Hematopoietic multipotent progenitor cell treated with erythropoietin and hydrocortisone succinate and interleukin-3 and kit ligand, for 6 days (in vitro differentiated cells): ENCODE measurements at places on chromosomes 5 and 9.

DNA sequence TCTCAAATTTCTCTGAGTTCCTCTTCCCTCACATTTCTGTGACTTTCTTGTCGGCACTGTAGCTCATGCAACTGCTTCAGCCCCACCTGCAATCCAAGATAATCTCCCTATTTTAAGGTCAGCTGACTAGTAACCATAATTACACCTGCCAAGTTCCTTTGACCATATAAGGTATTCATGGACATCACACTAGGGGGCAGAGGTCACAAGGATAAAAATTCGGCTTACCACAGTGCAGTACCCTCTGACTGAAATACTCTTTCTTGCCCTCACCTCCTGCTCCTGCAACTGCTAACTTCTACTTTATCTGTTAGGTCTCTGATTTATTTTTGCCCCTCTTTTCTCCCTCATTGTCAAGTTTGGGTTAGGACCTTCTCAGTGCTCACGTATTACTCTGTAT lies 144.2 kb downstream of the GDNF start:
- no peak for DNase-seq

GRCh38 chr9:116168231-116168630 lies 14.6 kb downstream of the PAPPA start:
- DNase-seq = no peak

- DNase-seq = no peak
Observed at GRCh38 chr5:14039576-14039975, 95.1 kb upstream of the DNAH5 start.

DNA sequence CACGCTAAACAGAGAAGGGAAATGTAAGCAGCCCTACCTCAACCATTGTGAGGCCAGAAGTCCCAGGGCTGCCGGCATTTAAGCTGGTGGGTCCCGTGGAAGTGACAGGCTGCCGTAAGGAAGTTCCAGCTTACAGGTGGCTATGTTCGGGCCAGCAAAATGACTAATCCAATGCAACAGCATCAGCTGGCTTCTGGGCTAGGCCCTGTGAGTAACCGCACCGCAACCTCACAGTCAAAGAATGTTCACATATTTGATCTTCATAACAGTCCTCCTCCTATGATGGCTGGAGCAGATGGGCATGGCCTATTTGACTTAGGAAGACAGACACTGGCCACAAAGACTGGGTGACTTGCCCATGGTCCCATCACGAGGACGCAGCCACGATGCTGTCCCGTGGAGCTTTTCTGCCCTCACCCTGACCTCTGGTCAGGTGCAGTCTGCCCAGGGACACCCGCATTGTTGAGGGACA lies 88.2 kb downstream of the LIFR start:
- DNase-seq = no peak

- no peak for DNase-seq
Observed at GRCh38 chr5:141783947-141784296, 94.3 kb downstream of the PCDH1 start.

DNA sequence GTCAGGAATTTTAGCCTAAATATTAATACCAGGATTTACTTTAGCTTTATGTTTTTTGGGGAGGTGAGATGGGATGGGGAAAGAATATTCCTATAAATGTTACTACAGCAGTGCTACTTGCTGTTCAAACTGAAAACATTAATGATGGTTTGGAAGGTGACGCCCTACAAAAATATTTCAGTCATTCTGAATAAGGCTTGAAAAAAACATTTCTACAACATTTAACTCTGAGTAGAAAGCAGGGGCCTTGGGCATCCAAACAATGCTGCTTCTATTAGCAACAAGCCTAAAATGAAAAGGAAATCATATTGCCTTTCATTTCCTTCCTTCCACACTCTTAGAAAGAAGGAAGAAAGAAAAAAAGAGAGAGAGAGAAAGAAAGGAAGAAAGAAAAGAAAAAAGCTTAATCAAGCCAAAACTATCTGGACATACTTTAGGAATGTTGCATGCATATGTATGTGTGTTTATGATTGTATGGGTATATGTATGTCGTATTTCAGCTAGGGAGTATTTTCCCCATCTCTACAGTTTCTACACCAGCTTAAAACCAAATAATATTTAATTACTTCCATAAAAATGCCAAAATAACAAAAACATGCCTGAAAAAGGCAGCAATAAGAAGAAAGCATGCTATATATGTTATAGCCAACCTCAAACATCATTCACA lies 16.3 kb upstream of the DAB2 start:
- DNase-seq = no peak

- DNase-seq = no peak
Observed at GRCh38 chr5:169763376-169764017, 126.4 kb downstream of the DOCK2 start.

DNA sequence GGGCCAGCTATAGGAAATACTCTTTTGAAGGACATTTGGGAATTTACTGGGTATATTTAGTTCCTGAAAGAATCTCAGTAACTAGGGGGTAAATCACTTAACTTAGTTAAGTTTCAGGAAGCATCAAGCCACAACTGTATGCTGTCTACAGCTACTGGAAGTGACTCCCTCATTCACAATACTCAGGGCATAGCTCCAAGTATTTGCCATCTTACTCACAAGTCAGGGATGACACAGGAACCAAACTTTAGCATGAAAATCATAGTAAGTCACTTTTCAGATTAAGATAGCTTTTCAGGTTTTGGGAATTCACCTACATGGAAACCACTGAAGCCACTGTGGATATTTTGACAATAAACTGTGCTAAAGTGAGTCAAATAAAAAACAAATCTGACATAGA lies 242.4 kb upstream of the ATP10B start:
- DNase-seq = no peak

GRCh38 chr9:136228107-136228875 lies 17.3 kb downstream of the QSOX2 start:
- DNase-seq = no peak

- peak; percentile 49 for DNase-seq
Observed at GRCh38 chr5:178839319-178839704, 20.4 kb upstream of the ZNF354B start.

DNA sequence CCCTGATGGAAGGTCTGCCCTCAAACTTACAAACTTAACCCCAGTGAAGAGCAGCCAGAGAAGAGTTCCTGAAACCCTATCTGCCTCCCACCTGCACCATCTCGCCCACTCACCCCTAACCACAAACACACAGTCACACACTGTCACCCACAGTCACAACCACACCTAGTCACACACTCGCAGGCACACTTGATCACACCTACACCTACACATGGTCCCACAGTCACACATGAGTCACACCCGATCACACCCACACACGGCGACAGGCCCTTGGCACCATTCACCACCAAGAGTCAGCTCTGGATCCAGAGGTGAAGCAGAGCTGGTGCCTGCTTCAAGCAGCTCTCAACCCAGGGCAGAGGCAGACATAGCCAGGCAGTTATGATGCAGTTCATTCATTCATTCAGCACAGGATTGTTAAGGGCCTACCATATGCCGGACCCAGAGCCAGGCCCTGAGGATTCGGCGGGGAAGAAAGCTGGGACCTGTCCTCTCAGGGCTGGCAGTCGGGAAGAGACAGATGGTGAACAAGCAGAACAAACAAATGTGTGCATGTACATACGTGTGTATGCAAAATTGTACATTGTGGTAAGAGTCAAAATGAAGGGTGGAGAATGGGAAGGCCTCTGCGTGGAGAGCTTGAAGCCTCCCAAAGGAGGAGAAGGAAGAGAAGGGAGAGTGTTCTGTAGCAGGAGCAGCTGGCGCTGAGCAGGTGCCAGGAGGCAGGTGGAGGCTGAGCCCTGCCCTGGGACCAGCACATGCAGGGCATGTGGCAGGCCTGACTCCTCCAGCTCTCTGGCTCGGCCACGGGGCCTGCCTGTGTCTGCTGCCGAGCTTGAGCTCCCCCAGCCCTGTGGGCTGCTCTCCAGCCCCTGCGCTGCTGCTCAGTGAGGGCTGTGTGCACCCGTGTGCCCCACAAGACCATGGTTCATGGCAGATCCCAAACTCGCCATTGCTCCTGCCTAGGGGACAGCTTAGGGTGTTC lies 6.4 kb downstream of the TSPAN17 start:
- peak; percentile 53 for DNase-seq

GRCh38 chr5:52708463-52708862 lies 79.3 kb upstream of the ITGA1 start:
- no peak for DNase-seq

DNA sequence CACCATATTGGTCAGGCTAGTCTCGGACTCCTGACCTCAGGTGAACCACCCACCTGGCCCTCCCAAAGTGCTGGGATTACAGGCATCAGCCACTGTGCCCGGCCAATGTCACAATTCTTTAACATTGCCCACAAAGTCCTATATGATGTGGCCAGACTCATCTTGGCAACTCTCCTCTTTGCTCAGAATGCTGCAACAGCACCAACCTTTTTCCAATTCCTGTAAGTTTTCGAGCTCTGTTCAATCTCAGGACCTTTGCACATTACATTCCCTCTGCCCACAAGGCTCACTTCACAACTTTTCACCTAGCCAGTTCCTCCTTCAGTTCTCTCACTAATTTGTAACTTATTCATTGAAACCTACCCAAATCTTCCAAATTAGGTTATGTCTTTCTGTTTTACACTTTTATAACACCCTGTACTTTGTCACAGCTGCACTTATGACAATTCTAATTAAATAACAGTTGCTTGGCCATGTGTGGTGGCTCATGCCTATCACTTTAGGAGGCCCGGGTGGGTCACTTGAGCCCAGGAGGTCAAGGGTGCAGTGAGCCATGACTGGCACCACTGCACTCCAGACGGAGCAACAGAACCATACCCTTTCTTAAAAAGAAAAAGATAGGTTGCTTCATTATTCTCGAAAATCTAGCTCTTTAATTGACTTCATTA lies 30.9 kb upstream of the GLDC start:
- DNase-seq = no peak

GRCh38 chr9:117034866-117035265 lies 347.8 kb downstream of the TRIM32 start:
- peak; percentile 43 for DNase-seq

DNA sequence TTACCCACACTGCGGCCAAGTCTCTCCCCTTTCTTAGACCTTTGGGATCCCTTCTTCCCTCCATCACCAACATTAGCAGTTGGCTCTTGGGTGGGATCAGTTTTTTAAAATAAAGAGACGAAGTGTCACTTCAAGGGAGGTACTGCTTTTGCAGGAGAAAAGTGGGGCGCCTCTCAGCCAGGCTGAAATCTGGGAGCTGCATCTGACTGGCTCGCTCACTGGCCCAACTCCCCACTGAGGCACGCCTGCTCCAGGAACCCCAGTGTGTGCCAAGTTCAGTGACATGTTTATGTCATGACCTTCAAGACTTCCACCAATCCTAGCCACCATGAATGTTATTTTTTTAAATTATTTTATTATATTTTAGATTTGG lies 130.5 kb downstream of the MVB12B start:
- DNase-seq = no peak

DNA sequence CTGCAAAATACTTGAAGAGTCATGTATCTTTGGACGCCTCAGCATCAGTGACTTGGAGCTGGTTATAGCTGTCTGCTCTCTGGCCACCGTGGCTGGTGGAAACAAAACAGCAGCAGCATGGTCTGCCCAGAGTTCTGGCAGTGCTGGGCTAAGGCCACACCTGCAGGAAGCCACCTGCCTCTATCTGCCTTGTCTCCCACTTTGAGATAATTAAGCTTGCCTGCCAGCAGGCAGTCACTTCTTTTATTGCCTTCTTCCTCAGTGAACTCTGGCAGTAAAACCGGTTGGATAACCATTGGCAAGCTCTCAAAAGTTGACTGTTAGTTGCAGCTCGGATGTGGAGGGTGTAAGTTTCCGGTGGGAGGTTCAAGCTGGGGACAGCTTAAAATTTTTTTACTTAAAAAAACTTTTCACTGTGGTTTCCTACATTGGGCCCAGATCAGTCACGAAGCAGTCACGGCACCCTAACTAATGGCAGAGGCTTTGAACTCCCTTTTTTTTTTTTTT lies 4.9 kb downstream of the SMIM3 start:
- peak; percentile 79 for DNase-seq

GRCh38 chr9:91059713-91060112 lies 258.1 kb downstream of the SYK start:
- DNase-seq = no peak

- no peak for DNase-seq
Observed at GRCh38 chr9:111853450-111853827, 43.2 kb upstream of the UGCG start.

DNA sequence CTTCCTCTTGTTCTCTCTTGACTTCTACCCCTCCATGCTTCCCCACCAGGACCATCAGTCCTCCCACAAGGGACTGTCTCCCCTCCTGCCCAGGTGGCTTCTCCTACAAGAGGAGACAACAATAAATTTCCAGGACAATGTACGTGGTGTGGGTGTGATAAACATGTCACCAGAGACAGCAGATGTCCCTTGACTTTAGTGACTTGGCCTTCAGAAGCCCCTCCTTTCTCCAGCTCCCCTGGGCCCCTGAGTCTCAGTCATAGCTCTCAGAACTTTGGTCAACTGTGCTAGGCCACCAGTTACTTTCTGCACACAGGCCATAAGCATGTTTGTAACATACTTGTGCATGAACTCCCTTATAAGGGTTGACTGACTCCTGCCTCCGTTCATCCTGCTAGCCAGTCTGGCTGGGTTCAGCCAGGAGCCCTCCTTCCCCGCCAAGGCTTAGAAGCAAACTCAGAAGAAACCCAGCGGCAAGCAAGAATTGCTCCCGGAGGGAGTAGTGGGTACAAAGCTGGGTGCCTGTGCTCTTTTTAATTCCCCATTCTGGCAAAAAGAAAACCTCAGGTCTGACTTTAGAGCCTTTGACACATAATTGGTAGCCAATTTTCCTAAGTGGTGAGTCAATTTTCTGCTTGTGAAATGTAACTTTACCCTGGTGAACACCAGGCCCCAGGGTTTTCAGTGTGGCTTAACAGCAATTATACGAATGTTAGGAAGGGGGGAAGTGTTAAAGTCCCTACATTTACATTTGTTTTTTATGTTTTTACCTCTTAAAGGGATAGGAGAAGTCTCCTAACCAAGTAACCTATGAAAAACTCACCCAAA lies 49.2 kb downstream of the EBF1 start:
- no peak for DNase-seq

- peak; percentile 97 for DNase-seq
Observed at GRCh38 chr9:105355781-105356180, 92.1 kb upstream of the FSD1L start.

DNA sequence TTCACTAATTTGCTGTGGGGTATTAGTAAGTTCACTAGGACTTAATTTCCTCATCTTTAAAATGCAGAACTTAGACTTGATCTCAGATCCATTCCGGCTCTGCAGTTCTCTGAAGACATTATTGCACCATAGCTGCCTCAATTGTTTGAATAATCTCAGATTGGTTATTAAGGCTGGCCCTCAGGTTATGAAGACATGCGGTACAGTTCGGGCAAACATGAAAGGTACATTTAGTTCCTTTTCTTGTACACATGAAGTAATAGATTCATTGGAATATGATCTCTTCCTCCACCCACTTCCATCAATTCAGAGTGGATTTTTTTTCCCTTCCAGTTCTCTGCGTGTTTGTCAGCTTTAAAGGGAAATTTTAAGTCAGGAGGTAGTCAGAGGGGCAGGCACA lies 28.0 kb downstream of the ATP6V0E1 start:
- no peak for DNase-seq
